ENCODE measurements at places on chromosomes 4 and X.

DNA sequence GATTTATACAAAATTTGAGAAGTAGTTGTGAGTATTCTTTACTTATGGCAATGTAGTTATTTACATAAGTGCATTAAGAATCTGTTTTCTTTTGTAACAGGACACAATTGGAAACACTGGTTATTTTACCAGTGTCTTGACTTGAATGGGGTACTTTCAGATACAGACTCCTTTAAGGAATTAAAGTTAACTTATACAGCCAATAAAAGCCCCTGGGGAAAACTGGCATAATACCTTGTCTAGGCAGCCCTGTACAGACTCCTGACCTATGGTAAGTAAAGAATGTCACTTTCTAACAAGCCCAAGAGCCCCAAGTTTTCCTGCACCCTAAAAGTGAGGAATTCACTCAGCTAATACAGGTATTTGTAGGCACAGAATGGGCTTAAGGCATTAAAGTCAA, 241.8 kb downstream of the CPXCR1 start:
- no peak for DNase-seq

DNA sequence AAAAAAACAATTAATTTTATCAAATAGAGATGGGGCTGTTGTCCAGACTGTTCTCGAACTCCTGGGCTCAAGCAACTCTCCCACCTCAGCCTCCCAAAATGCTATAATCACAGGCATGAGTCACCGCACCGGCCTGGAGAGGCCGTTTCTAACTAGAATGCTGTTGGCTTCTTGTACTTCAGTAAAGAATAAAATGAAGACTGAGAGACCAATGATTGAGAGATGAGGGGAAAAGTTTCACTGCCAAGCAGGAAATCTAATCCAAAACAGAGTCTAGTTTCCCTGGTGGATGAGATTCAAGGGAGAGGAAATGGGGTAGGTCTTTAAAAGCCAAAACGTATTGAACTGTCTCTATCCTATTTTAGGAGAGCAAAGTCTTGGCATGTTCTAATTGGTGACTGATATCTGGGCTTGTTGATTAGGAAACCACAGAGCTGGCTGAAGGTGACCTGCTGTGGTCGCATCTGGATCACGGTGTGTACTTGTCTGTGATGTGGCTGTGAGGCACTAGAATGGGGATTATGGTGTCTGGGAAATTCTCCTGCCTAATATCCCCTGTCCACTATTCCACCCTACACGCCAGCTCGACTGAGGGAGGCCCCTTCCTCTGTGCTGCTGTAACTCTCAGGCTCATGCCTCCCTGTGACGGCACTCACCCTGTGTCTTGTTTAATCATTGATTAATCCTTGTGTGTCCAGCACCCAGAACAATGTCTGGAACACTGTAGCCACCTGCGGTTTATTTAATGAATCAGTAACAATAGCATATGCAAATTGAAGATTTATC, 15.0 kb upstream of the TRIM2 start:
- DNase-seq: no peak

- no peak for DNase-seq
Measured at GRCh38 chr4:94039226-94039625, 168.4 kb upstream of the SMARCAD1 start.

DNA sequence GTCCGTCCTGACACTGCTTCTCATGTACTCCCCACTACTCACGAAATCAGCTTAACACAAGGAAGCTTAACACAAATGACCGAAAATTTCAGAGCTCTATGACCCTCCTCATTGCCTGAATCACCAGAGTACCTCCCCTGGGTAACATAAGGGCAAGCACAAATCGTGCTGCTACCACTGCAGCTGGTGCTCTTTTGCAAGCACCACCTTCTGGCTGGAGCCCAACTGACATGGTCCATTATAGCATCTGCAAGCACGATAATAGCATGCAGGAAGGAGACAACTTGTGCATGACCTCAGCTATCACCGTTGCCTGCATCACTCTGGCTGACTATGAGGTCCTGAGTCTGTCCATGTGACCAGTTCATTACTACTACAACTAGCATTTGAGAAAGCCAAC, 308.0 kb downstream of the TEX13C start:
- DNase-seq: no peak

DNA sequence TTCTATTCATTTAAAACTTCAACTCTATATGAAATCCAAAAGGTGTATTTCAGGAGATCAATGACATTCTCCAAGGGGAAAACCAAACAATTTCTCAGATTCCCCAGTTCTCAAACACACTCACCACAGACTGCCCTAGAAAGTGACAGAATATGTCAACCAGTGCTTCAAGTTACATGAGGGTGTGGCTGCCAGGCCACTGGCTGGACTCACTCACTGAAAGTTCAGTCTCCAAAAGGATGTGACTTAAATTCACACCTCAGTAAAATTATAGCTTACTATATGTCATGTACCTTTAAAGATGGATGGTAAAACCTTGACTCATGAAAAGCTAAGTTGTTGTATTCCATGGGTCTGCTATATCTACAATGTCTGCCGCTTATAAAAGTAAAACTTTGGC, 7.3 kb downstream of the INPP4B start:
- no peak for DNase-seq

DNA sequence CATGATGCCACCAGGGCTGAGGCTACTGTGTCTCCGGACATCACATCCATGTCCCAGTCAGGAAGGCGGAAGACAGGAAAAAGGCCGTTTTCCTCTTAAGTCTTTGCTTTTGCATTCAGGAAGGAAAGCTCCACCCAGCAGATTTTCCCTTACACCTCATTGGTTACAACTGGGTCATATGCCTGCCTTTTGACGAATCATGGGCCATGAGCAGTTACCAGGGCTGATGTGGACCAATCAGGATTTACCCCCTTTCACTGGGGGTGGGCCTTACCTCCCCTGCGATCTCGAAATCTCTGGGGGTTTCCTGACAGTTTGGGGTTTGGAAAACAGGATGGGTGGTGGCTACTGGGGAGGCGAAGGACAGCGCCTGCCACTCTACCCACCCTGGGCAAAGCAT, 52.5 kb upstream of the GRPEL1 start:
- no peak for DNase-seq

GRCh38 chrX:133776072-133776471, 209.3 kb downstream of the GPC3 start:
- no peak for DNase-seq

- DNase-seq: no peak
Measured at GRCh38 chr4:168162604-168163003, 70.3 kb downstream of the ANXA10 start.

- no peak for DNase-seq
Measured at GRCh38 chrX:148610328-148610698, 109.9 kb downstream of the AFF2 start.

DNA sequence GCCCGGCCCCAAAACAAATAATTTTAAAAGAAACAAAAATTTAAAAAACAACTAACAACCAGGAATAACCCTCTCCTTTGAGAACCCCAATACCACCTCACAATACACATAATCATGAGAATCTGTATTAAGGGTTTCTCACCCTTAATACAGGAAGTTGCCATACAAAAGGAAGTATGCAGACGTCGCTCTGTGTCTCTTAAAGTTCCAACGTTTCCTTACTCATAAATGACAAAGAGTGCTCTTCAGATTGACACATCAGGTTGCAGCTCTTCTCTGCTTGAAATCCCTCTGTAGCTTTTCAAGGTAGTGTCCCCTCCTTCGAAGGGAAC, 73.9 kb upstream of the IRF2 start:
- no peak for DNase-seq

Measured in HS-5 (cell line).